ENCODE measurements at places on chromosomes 7 and 10.

GRCh38 chr7:100356416-100357068, 1.4 kb upstream of the PILRB start:
- DNase-seq: peak; percentile 56

DNA sequence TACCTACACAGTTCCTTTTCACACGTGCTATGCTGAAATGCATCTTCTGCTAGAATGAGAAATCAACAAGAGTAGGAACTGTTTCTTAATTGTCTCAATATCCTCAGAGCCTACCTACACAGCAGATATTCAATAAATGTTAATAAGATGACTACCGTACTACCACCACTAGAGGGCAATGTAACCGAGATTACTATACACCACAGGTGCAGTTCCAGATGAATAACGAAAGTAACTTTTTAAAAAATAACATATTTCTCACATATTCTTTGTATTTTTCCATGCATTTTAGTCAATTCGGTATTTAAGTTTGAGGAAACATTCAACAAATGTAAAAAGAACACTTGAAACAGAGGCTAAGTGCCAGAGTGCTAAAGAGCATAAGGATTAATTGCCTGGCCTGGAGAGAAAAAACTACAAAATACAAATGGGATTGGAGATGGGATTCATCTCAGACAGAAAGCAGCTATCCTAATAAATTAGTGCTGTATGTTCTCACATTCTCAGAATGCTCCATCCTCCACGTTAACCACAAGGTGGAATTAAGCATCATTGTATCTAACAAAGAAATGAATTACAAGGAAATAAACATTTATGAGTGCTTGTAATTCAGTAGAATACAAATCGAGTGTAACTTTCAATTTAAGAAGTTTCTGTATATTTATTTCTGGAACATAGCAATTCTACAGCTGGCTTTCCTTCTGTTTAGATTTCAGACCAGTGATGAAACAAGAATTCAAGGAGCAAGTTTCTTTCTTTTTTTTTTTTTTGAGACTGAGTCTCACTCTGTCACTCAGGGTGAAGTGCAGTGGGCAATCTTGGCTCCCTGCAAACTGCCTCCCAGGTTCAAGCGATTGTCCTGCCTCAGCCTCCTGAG, 20.3 kb upstream of the HECTD2 start:
- peak; percentile 82 for DNase-seq

DNA sequence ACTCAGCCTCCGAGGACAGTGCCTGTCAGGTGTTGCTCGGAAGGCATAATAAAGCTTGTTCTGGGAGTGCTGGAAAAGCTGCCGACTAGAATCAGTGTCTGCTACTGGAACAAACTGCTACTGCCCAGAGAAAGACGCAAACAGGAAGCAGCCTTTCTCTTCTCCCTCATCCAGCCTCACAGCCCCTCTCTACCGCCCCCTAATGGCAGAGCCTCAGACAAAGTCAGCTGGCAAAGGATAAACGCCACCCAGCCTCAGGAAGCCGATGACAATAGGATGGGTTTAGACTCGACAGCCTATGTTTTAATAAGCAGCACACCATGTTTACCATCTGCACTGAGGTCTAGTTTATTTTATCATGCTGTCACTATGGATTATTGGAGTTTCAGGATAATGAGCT, 169.5 kb upstream of the LYZL1 start:
- peak; percentile 56 for DNase-seq

DNA sequence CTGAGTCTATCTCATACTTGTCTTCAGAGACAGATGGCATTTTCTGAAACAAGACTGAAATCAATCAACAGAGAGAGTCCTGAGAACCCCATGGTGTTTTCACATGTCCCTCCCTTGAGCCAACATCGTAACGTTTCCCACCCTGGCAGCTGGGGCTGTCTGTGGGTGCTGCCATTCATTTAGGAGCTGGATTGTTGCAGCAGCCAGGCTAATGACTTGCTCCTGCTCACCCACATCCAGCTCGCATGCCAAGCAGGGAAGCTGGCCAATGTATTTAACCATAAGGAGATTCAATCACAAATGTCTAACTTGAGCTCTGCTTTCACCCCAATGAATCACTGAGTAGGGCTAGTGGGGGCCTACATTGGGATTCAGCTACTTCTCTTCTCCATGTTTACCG, 146.1 kb downstream of the ADRA2A start:
- no peak for DNase-seq

- DNase-seq: no peak
These were observed 61.0 kb downstream of the MET start for GRCh38 chr7:116732788-116733694.
